SJSA1 (cell line): ENCODE measurements at places on chromosomes 3 and 15. TPM values are rescaled to one million over a fixed set of nuclear protein-coding genes. Genes with fewer than 3 reads are reported as not detected.

DNA sequence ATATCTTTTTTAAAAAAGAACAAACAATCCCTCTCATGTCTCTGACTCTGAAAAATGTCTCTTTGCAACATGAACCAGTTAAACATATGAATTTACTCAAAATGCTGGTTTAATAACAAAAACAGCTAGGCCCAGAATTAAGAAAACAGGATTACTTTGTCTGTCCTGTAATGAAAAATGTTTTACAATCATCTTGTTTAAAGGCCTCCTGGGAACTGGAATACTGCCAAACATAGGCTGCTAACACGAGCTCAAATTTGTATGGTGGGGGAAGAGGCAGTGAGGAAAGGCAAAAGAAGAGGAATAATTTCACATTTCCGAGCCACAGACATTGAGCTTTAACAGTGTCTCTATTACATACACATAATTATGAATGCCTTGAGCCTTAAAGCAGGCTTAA is 61.7 kb upstream of the PPIB start:
- H3K4me1 ChIP-seq, result no peaks in the 10 kb centered on the region
- DNase-seq, result no peak
- no peak overlapping the region for H3K27ac ChIP-seq
- no peak overlapping the region for H3K4me3 ChIP-seq
- 0 out of 2 replicates have a peak, but pooled peaks cover 3% of the 10 kb centered on the region for H3K36me3 ChIP-seq
- H3K27me3 ChIP-seq, result no peaks in the 10 kb centered on the region

GRCh38 chr3:12400616-12401194 is 83.6 kb upstream of the TSEN2 start:
- H3K4me1 ChIP-seq, result peaks cover 4% of the 10 kb centered on the region
- no peak overlapping the region for H3K27ac ChIP-seq
- H3K4me3 ChIP-seq, result no peak overlapping the region

DNA sequence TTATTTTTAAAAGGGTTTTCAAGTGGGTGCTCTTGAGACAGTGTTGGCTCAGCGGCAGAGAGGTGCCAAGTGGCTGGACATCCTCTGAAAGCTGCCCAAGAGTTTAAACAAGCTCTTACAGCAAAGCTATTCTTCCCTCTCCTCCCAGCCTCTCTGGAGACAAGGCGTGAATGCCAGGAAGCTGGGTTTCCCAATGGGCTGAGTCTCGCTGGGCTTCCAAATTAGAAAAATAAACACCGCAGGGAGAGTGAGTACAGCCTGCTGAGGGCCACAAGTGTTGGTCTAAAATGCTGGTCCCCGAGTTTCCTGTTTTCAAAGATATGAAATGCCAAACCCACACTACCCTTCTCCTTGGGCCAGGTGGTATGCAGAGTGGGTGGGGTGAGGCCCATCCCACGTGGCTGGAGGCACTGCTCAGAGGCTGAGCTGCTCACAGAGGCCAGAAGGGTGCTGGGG is 36.4 kb downstream of the ZDHHC3 start:
- no peaks in the 10 kb centered on the region for H3K27me3 ChIP-seq
- H3K27ac ChIP-seq, result no peak overlapping the region
- H3K4me1 ChIP-seq, result peaks cover 19% of the 10 kb centered on the region
- DNase-seq, result peak; percentile 37

DNA sequence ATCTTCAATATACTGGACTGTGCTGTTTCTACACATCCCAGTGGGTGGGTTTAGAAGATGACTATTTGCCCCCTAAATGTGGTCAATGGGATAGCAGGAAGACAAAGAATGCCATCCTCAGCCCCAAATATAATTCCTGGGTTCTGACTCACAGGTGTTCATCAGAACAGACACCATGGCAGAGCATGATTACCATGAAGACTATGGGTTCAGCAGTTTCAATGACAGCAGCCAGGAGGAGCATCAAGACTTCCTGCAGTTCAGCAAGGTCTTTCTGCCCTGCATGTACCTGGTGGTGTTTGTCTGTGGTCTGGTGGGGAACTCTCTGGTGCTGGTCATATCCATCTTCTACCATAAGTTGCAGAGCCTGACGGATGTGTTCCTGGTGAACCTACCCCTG is 3.0 kb downstream of the CXCR6 start:
- 0 out of 2 replicates have a peak overlapping the region, but pooled peaks have one; percentile 80 for H3K27ac ChIP-seq
- peaks cover 16% of the 10 kb centered on the region for H3K36me3 ChIP-seq
- H3K4me1 ChIP-seq, result peaks cover 37% of the 10 kb centered on the region
- H3K4me3 ChIP-seq, result no peak overlapping the region
- no peaks in the 10 kb centered on the region for H3K27me3 ChIP-seq

DNA sequence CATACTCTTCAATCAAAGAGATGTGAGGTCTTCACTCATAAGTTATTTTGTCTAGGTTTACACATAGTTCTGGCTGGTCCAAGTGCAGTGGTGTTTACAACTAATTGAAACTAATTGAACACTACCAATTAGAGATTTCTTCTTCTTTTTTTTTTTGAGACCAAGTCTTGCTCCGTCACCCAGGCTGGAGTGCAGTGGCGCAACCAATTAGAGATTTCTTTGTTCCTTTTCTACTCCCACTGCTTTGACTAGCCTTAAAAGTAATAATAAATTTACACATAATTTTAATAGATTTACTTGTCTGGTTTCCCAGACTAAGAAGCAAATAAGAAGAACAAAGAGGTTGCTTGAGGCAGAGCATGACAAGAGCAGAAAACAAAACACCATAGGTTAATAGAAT is 6.7 kb upstream of the DENND6A start:
- no peak for DNase-seq
- no peaks in the 10 kb centered on the region for H3K36me3 ChIP-seq
- peaks cover 12% of the 10 kb centered on the region for H3K4me1 ChIP-seq
- no peaks in the 10 kb centered on the region for H3K27me3 ChIP-seq
- H3K4me3 ChIP-seq, result no peak overlapping the region

The RSL24D1 gene
- 86.4 and 103 TPM in 2 replicates for total RNA-seq

- no peaks in the 10 kb centered on the region for H3K27me3 ChIP-seq
- no peak overlapping the region for H3K4me3 ChIP-seq
- H3K27ac ChIP-seq, result no peak overlapping the region
- no peaks in the 10 kb centered on the region for H3K4me1 ChIP-seq
- no peak for DNase-seq
Measured at GRCh38 chr3:52005571-52005986, 9.9 kb upstream of the RPL29 start.

The GRIP2 gene
- 4.0 and 5.3 TPM in 2 replicates for total RNA-seq

GRCh38 chr3:5898106-5898505 is 710.6 kb downstream of the EDEM1 start:
- H3K27me3 ChIP-seq, result no peaks in the 10 kb centered on the region
- DNase-seq, result no peak
- H3K27ac ChIP-seq, result no peak overlapping the region
- H3K4me1 ChIP-seq, result no peaks in the 10 kb centered on the region

The KNSTRN gene
- 63.7 and 96.6 TPM in 2 replicates for total RNA-seq
